Spleen (tissue), 13 donors: ENCODE measurements at places on chromosomes 2 and 18. TPM values are rescaled to one million over a fixed set of nuclear protein-coding genes. Genes with fewer than 3 reads are reported as not detected.

Gene ACSL3
- 9.7 TPM for polyA plus RNA-seq

DNA sequence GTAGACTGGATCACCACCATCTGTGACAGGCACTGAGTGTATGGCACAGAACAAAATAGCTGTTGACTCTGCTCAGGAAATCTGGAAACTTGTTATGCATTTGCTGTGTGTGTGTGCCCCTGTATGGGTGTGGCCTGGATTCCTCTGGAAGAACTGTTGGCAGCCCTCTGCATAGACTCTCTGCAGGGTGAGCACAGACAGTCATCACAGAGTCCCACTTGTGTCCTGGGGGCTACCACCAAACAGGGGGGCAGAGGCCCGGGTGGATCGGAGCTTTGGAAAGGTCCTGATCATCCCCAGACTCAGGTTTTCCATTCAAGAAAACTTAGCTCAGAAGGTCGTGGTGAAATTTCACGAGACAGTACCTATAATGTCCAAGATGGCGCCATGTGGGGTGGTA is 258.6 kb downstream of the SOX11 start:
- H3K4me3 ChIP-seq, result no peak overlapping the region
- H3K36me3 ChIP-seq, result no peaks in the 10 kb centered on the region
- no peaks in the 10 kb centered on the region for H3K27me3 ChIP-seq
- DNase-seq, result no peak

Gene C1QL2
- not detected for polyA plus RNA-seq

DNA sequence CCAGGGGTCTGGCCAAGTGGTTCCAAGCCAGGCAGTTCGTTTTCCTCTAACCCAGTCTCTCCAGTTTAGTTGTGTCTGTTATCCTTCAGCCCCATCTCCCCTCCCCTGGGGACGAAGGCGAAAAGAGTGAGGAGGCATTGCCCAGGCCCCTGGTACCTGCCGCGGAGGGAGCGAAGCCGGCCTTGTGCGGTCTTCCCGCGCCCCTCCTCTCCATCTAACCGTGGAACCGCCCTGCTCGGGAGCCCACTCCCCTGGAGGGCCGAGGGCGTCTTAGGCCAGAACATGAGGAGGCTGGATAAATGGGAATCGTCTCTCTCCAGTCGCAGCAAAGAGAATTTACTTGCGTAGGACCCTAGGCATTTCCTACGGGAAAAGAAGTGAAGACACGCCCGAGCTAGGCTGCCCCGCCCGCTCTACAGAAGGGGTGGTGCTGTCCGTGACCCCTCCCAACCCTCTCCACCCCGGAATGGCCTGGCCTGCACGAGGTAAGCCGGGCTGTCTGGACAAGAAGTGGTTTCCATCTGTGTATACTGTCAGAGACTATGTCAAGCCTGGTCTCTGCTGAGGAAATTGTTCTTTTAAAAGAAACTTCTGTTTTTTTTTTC is 156.2 kb downstream of the MIB1 start:
- peak overlapping the region; percentile 61 for H3K27ac ChIP-seq
- no peaks in the 10 kb centered on the region for H3K36me3 ChIP-seq

- no peak overlapping the region for H3K4me3 ChIP-seq
- no peak overlapping the region for H3K27ac ChIP-seq
- H3K4me1 ChIP-seq, result no peaks in the 10 kb centered on the region
Measured at GRCh38 chr2:14219306-14219705, 413.2 kb upstream of the LRATD1 start.

- no peaks in the 10 kb centered on the region for H3K4me1 ChIP-seq
- no peaks in the 10 kb centered on the region for H3K36me3 ChIP-seq
- no peak for DNase-seq
- no peak overlapping the region for H3K27ac ChIP-seq
- no peaks in the 10 kb centered on the region for H3K27me3 ChIP-seq
Measured at GRCh38 chr2:188845692-188846091, 128.5 kb upstream of the COL3A1 start.

- H3K27ac ChIP-seq, result no peak overlapping the region
- peaks cover 75% of the 10 kb centered on the region for H3K36me3 ChIP-seq
- no peaks in the 10 kb centered on the region for H3K27me3 ChIP-seq
- H3K4me3 ChIP-seq, result no peak overlapping the region
- DNase-seq, result no peak
Measured at GRCh38 chr2:196990092-196990491, 63.6 kb upstream of the PGAP1 start.

Gene TTR
- 0.14 TPM for polyA plus RNA-seq

Gene UXS1
- 13.0 TPM for polyA plus RNA-seq

DNA sequence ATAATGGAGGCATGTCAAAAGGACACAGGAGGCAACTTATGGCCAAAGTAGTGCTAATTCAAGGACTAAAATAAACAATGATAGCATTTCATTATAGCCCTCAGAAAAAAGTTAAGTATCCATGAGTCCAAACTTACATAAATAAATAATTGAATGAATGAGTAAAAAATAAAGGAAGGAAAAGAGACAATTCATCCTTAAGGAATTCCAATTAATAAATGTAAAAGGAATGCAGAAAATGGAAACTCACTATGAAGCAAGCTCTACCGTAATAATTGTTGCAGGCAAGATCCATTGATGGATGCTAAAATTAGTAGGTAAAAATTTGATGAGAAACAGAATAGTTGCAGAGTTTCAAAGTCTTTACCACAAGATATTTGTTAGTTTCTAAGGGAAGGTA is 88.2 kb upstream of the RAPGEF4 start:
- H3K27me3 ChIP-seq, result no peaks in the 10 kb centered on the region
- no peak for DNase-seq
- H3K4me1 ChIP-seq, result no peaks in the 10 kb centered on the region
- no peaks in the 10 kb centered on the region for H3K36me3 ChIP-seq

Gene HS1BP3
- 8.8 TPM for polyA plus RNA-seq

- H3K27me3 ChIP-seq, result no peaks in the 10 kb centered on the region
- no peaks in the 10 kb centered on the region for H3K4me1 ChIP-seq
- H3K36me3 ChIP-seq, result peaks cover 24% of the 10 kb centered on the region
- no peak overlapping the region for H3K27ac ChIP-seq
Measured at GRCh38 chr2:219619235-219619634, 8.2 kb upstream of the SLC4A3 start.

GRCh38 chr2:9274701-9275343 is 68.2 kb downstream of the ASAP2 start:
- no peak overlapping the region for H3K27ac ChIP-seq
- no peak for DNase-seq
- no peaks in the 10 kb centered on the region for H3K4me1 ChIP-seq
- no peaks in the 10 kb centered on the region for H3K36me3 ChIP-seq
- H3K4me3 ChIP-seq, result no peak overlapping the region

DNA sequence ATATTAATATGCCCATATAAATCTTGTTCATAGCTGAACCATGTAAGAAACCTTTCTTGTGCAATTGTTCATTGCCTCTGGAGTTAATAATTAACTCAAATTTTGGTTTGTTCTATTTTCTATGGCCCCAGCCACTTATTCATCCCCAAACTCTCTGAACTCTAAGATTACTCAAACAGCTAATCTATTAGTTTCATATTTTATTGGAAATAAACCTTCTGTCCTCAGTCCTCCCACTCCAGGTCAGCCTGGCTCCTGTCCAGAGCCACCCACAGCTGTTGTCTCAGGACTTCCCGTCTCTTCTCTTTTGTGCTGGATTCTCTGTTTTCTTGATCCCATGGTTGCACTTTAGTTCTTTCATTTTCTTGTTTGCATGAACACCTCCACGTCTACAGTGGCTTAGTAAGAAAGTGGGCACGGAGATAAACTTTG is 4.4 kb upstream of the RNF103 start:
- H3K4me3 ChIP-seq, result no peak overlapping the region
- no peaks in the 10 kb centered on the region for H3K36me3 ChIP-seq
- no peak for DNase-seq
- H3K27ac ChIP-seq, result no peak overlapping the region

Gene TGFBRAP1
- 4.7 TPM for polyA plus RNA-seq

Gene PAIP2B
- 1.4 TPM for polyA plus RNA-seq

GRCh38 chr2:240151477-240152031 is 11.1 kb upstream of the OTOS start:
- H3K27ac ChIP-seq, result no peak overlapping the region
- no peaks in the 10 kb centered on the region for H3K36me3 ChIP-seq
- peaks cover 49% of the 10 kb centered on the region for H3K27me3 ChIP-seq
- H3K4me1 ChIP-seq, result no peaks in the 10 kb centered on the region
- no peak overlapping the region for H3K4me3 ChIP-seq

Gene NEURL3
- polyA plus RNA-seq, result 0.35 TPM

Gene COBLL1
- polyA plus RNA-seq, result 13.5 TPM

DNA sequence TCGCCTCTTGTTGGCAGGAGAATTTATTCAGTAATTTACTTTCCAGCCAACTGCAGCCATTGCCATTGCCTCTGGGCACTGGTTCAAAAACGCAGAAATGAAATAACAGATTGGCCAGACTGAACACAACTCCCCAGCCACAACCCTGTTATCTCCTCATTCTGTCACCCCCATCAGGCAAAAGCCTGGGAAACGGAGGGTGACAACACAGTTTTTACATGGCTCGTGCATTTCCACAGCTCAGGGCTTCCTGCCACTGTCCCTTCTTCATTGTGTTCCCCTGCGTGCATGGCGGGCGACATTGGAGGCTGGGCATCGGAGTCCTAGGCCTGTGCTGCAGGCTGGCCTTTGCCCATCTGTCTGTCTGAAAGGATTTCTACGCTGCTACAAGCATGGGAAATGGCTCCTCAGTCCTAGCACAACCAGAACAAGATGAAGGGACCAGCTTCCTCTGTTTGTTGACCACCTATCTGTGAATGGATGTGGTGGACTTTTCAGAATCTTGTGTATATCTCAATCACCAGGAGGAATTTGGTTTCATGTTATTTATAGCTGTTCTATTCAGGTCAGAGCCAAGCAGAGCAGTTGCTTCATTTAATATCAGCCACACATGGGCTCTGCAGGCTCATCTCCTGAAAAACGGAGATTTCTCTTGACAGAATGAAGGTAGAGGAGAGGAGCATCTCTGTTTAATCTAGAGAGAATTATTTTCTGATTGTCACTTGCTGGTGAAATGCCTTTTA is 107.0 kb downstream of the MGAT5 start:
- no peaks in the 10 kb centered on the region for H3K4me1 ChIP-seq
- no peak overlapping the region for H3K4me3 ChIP-seq
- peaks cover 98% of the 10 kb centered on the region for H3K36me3 ChIP-seq

DNA sequence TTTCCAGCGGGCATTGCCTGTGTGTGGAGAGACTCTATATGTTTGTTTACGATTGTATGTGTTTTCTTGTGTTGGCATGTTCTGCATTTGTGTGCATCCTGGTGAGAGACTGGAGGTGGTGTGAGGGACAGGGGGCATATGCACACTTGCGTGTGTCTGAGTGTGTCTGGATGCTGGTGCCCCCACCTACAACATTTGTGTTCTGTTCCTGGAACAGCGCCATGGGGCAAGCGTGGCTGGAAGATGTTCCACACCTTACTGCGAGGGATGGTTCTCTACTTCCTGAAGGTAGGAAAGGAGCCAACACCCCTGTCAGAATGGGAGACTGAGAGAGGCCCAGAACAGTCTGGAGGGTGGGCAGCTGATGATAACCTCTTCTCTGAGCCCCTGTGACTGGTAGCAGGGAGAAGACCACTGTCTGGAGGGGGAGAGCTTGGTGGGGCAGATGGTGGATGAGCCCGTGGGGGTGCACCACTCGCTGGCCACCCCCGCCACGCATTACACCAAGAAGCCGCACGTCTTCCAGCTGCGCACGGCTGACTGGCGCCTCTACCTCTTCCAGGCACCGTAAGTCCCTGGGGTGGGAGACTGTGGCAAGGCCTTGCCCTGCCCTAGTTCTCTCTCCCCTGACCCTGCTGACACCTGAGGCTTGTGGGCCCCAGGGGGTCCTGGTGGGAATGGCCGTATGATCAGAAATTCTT is 23.7 kb downstream of the PSD4 start:
- H3K4me1 ChIP-seq, result peaks cover 6% of the 10 kb centered on the region
- peaks cover 100% of the 10 kb centered on the region for H3K36me3 ChIP-seq
- no peak overlapping the region for H3K27ac ChIP-seq
- no peaks in the 10 kb centered on the region for H3K27me3 ChIP-seq
- H3K4me3 ChIP-seq, result no peak overlapping the region

Gene SH2D6
- polyA plus RNA-seq, result not detected

DNA sequence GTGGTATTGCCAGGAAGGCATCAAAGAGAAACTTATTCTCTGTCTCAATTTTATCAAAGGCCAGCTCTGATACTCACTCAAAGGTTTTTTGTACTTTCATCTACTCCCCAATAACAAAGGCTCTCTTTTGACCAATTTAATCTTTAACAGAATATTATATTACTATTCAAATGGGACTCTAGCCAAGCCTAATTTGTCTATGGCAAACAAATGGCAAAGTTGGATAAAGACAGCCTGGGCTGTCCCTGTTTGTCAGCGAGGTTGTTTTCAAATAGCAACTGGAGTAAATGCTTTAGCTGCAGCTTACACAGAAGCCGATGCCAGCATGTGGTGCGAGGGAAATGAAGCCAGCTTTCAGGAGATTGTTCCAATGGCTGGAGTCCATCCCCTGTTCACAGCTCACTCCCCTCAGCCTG is 80.1 kb upstream of the CTNNA2 start:
- H3K36me3 ChIP-seq, result no peaks in the 10 kb centered on the region
- H3K4me3 ChIP-seq, result no peak overlapping the region
- H3K27ac ChIP-seq, result no peak overlapping the region
- H3K4me1 ChIP-seq, result no peaks in the 10 kb centered on the region
- DNase-seq, result no peak
- no peaks in the 10 kb centered on the region for H3K27me3 ChIP-seq

- no peaks in the 10 kb centered on the region for H3K4me1 ChIP-seq
- DNase-seq, result no peak
Measured at GRCh38 chr2:140589696-140590095, 1541.1 kb downstream of the LRP1B start.

GRCh38 chr2:2648094-2648493 is 317.0 kb upstream of the MYT1L start:
- no peaks in the 10 kb centered on the region for H3K27me3 ChIP-seq
- no peak overlapping the region for H3K4me3 ChIP-seq
- DNase-seq, result no peak

DNA sequence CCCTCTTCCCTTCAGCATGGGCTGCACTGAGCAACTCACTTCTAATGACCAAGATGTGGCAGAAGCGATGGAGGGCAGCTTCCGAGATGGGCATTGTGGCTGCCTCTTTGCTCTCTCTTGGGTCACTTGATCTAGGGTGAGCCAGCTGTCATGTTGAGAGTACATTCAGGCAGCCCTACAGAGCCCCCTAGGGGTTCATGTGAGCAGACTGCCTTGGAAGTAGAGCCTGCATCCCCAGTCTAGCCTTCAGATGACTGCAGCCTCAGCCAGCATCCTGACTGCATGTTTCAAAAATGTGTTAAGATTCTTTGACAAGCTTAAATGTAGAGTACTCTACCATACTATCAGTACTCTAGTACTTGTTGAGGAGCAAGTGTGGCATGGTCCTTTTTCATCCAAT is 143.9 kb downstream of the NCK2 start:
- peak overlapping the region; percentile 36 for H3K27ac ChIP-seq
- peaks cover 11% of the 10 kb centered on the region for H3K36me3 ChIP-seq
- H3K4me3 ChIP-seq, result no peak overlapping the region
- H3K27me3 ChIP-seq, result no peaks in the 10 kb centered on the region
- H3K4me1 ChIP-seq, result peaks cover 10% of the 10 kb centered on the region

DNA sequence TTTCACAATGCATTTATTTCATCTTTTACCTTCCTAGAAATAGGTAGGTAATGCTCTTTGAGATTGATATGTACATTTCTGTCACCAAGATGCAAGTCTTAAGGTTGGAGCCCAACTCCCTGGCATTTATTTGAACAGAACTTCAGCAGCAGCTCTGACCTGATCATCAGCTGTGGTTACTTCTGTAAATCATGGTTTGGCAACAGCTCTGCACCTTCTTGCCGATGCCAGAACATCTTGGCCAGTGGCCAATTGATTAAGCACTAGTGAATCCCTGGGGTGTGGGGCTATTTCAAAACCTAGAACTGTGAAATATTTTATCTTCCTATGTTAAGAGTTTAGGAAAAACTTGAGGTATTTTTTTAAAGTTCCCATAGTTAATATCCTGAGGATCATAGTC is 124.8 kb upstream of the NYAP2 start:
- H3K4me1 ChIP-seq, result peaks cover 7% of the 10 kb centered on the region
- no peak for DNase-seq
- no peaks in the 10 kb centered on the region for H3K36me3 ChIP-seq
- no peak overlapping the region for H3K4me3 ChIP-seq
- no peaks in the 10 kb centered on the region for H3K27me3 ChIP-seq
- no peak overlapping the region for H3K27ac ChIP-seq

Gene ZDBF2
- polyA plus RNA-seq, result 1.3 TPM

Gene TUBA4A
- 70.6 TPM for polyA plus RNA-seq
